ENCODE measurements at places on chromosomes 16 and 17.
A peak's percentile ranks its signal among the peaks of the same experiment; 100 is the strongest.

GRCh38 chr17:12227547-12227946 lies 206.9 kb downstream of the MAP2K4 start:
- no peak for DNase-seq

DNA sequence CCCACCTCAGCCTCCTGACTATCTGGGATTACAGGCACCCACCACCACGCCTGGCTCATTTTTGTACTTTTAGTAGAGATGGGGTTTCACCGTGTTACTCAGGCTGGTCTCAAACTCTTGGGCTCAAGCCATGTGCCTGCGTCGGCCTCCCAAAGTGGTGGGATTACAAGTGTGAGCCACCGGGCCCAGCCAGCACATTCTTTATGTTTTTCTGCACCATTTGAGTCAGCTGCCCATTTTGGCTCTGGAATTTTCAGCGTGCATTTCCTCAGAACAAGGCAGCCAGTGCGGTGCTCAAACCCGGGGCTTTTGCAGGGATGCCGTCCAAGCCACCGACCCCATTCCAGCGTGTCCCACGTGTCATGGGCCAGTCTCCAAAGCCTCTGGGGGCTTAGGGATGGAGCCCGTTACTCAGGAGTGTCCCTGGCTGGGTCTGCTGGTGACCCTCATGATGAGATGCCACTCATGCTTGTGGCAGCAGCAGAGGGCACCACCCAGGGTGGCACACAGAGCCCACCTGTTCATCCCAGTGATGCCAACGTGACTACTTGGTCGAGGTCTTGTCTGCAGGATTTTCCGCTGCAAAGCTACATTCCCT lies 3.7 kb upstream of the RAB40C start:
- DNase-seq = peak; percentile 37

GRCh38 chr16:55821210-55821609 lies 11.7 kb downstream of the CES1 start:
- no peak for DNase-seq

- DNase-seq = no peak
These were observed 67.2 kb upstream of the AXIN2 start for GRCh38 chr17:65628644-65629036.

DNA sequence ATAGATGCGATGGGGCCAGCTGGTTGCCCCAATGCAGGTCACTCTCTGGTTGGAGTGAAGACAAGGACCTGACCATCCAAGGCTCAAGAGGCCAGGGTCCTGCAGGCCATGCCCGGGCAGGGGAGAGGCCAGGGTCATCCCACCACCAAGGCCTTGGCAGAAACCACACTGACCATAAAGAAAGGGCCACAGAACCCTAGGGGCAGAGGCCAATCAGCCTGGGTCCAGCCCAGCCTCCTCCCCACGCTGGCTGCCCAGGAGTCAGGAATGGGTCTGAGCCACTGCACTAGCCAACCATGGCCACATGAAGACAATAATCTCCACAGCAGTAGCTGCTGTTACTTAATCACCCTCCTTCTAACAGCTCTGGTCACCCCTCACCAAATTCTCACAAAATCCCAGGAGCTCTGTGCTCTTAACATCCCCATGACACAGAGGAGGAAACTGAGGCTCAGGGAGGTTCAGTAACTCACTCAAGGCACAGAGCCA lies 10.2 kb upstream of the BCAR1 start:
- DNase-seq = no peak

GRCh38 chr17:48604770-48605329 lies at the start of gene HOXB6:
HOXB6 (minus strand) TSS chr17:48604986; CDS start chr17:48598150, 6,836 bp downstream.
- peak; percentile 45 for DNase-seq
